Activated gamma-delta T cell (primary cell): ENCODE measurements at places on chromosomes 3 and 15.

DNA sequence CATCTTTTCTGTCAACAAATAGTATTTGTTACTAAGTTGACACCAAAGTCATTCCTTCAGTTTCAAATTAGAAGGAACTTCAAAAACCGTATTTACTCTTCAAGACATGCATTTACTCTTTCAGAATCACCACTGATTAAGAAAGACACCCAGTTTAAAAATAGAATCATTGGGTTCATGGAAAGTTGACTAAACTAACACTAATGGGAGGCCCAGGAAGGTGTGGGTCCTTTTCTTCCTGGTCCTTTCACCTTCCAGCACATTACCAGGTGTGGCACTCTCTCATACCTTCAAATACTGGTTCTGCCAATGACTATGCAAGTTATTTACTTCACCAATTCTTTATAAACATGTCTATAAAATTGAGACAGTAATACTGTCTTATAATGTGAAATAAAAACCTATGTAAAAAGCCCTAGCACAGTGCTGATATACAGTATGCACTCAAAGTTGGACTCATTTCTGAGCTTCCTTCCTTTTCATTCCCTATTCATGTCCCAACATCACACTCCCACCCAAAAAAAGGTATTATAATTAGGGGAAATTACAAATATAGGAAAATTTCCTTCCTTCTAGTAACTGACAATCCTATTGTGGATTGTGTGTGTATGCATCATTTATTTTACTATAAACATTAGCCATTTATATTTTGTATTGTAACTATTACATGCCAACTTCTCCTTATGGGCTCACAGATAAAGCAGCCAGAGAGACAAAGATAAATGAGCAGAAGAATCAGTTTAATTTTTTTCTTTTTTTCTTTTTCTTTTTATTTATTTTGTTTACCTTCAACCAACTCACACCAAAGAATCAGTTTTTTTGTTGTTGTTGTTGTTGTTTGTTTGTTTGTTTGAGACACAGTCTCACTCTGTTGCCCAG is 48.9 kb downstream of the LRRFIP2 start:
- no peak for DNase-seq

DNA sequence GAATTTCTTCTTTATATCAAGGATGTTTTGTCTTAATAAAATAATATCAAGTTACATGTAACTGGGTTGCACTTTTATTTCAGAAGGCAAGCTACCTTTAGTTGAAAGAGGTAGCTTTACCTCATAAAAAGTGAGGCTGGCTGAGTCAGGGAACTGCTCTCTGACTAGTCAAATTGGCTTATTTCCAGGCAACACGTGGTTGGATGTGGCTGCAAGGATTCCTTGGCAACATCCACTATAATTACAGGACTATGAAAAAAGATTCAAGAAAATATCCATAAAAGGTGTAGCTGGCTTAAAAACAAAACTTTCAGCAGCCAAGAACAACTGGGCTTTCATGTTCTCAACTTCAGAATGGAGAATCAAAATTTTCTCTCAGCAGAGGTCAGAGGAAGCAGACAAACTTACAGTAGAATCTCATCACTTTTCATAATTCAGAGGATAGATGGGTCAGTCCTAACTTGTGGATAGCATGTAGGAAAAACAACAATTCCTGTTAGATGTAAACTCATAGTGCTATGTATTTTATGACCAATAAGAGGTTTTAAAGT is 779.1 kb downstream of the MECOM start:
- no peak for DNase-seq

DNA sequence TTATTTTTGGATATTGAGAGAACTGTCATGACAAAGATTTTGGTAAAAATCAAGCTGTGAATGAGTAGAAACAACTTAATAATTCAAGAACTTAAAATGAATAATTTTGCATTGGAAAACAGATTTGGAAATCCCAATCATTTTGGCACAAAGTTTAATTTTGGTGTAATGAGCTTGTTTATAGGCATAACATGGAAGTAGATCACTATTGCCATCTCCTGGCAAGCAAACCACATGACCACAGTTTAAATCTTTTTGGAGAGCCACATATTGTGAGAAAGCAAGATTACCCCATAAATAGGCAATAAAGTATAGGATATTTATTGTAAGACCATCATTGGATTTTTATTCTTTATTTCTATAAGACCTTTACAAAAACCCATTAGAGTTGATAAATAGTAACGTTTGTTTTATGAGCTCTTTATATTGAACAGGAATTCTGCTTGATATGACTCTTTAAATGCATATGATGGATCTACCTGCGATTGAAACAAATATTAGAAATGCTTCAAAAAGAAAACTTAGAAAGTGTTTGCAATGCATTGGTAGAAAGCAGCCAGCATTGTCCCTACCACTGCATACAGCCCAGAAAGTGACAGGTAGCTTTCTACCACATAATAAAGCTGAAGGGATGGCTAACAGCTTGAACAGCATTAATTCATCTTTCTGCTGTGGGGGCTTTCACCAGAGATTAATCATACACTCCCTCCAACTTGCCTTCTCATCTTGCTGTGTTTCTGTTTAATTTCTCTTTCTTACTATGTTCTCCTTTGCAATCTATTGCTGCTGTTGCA is 766.8 kb downstream of the TBL1XR1 start:
- DNase-seq = no peak

DNA sequence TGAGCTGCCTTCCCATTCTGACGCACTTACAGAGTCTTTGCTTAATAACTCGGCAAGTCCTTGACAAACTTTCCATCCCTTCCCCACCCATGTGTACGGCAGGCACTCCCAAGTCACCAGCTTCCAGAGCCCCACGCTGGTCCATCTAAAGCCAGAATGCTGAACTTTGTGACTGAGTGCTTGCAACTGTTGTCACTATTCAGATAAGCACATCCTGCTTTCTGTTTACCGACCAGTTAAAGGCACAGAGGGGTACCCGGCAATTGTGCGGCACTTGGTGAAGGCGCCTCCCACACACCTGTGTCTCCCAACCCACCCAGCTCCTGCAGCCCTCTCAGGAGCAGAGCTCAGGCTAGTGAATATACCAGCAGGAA is 430.6 kb downstream of the FOXP1 start:
- DNase-seq = no peak

- DNase-seq = no peak
These were observed 44.9 kb upstream of the KLHL25 start for GRCh38 chr15:85839643-85840042.

GRCh38 chr15:33215941-33216872 is 21.7 kb upstream of the FMN1 start:
- no peak for DNase-seq

DNA sequence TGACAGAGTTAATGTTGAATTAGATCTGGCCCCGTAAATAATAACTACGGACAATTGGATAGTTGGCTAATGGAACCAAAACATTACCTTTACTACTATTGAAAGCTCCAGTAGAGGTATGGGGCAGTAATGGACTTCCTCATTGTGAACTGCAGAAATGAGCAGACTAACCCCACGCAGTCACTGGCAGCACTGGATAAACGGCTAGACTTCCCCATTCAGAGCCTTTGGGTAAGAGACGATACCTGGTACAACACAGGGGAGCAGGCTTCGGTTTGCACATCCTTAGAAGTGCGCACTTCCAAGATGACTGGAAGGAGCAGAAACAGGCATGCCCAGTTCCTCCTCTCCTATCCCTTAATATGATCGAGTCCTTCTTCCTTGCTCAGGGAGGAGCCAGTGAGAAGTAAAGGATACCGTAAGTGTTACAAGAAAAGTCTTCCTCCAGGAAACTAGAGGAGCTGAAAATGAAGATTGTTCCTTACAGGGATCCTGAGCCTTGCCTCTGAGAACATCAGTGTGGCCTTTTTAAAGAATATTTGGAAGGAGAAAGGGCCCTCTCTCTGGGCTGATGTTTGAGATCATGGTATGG is 100.5 kb upstream of the NECTIN3 start:
- no peak for DNase-seq
